ENCODE measurements at places on chromosomes 1 and 21. TPM values are rescaled to one million over a fixed set of nuclear protein-coding genes. Genes with fewer than 3 reads are reported as not detected.

GRCh38 chr1:94037392-94038229 is 83.3 kb downstream of the ABCA4 start:
- no peaks in the 10 kb centered on the region for H3K27me3 ChIP-seq
- H3K4me3 ChIP-seq, result no peak overlapping the region
- H3K27ac ChIP-seq, result no peak overlapping the region

GRCh38 chr1:162565460-162565859 is 3.9 kb downstream of the UAP1 start:
- no peaks in the 10 kb centered on the region for H3K27me3 ChIP-seq
- H3K27ac ChIP-seq, result no peak overlapping the region
- H3K36me3 ChIP-seq, result peaks cover 44% of the 10 kb centered on the region
- no peak overlapping the region for H3K4me3 ChIP-seq

GRCh38 chr1:226629896-226630550 is 81.5 kb downstream of the STUM start:
- H3K4me1 ChIP-seq, result no peaks in the 10 kb centered on the region
- no peak overlapping the region for H3K27ac ChIP-seq
- H3K36me3 ChIP-seq, result no peaks in the 10 kb centered on the region
- DNase-seq, result no peak

The C8A gene
- not detected for total RNA-seq

The TMEM81 gene
- 5.9 TPM for total RNA-seq

DNA sequence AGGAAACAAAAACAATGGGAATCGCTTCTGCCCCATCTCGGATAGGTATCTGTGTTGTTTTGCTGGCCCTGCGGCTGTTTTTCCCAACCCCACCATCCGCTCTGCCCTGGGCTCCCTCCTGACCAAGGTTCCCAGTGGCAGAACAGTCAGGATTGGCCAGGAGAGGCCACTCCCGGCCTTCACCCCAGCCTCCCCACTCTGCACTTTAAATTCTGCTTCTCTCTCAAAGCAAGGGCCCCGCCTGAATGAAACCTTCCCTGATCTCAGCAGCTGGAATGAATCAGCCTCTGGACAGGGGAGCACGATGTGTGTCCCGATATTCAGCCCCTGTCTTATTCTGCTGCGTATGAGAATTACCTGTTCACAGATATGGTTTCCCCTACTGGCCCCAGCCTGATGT is 16.3 kb downstream of the C1orf115 start:
- H3K27ac ChIP-seq, result no peak overlapping the region
- no peaks in the 10 kb centered on the region for H3K4me1 ChIP-seq
- no peaks in the 10 kb centered on the region for H3K36me3 ChIP-seq
- no peak overlapping the region for H3K4me3 ChIP-seq
- no peaks in the 10 kb centered on the region for H3K27me3 ChIP-seq

The ANKRD35 gene
- total RNA-seq, result not detected

The HEYL gene
- total RNA-seq, result 0.77 TPM

DNA sequence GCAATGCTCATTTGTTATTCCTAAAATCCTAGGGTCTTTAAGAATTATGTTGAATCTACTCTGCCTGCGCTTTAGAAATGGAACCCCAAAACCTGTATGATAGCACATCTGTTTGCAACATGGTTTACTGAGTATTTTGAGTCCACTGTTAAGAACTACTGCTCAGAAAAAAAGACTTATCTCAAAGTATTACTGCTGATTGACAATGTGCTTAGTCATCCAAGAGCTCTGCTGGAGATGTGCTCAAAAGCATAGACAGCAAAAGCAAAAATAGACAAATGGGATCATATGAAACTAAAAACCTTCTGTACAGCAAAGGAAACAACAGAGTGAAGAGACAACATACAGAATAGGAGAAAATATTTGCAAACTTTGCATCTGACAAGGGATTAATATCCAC is 107.0 kb downstream of the CTH start:
- no peaks in the 10 kb centered on the region for H3K36me3 ChIP-seq
- no peak for DNase-seq
- H3K27ac ChIP-seq, result no peak overlapping the region
- no peak overlapping the region for H3K4me3 ChIP-seq
- H3K4me1 ChIP-seq, result peaks cover 4% of the 10 kb centered on the region

- no peak overlapping the region for H3K4me3 ChIP-seq
- DNase-seq, result peak; percentile 30
- H3K27ac ChIP-seq, result no peak overlapping the region
- no peaks in the 10 kb centered on the region for H3K36me3 ChIP-seq
- no peaks in the 10 kb centered on the region for H3K27me3 ChIP-seq
Measured at GRCh38 chr1:159089184-159089791, 12.7 kb upstream of the AIM2 start.

DNA sequence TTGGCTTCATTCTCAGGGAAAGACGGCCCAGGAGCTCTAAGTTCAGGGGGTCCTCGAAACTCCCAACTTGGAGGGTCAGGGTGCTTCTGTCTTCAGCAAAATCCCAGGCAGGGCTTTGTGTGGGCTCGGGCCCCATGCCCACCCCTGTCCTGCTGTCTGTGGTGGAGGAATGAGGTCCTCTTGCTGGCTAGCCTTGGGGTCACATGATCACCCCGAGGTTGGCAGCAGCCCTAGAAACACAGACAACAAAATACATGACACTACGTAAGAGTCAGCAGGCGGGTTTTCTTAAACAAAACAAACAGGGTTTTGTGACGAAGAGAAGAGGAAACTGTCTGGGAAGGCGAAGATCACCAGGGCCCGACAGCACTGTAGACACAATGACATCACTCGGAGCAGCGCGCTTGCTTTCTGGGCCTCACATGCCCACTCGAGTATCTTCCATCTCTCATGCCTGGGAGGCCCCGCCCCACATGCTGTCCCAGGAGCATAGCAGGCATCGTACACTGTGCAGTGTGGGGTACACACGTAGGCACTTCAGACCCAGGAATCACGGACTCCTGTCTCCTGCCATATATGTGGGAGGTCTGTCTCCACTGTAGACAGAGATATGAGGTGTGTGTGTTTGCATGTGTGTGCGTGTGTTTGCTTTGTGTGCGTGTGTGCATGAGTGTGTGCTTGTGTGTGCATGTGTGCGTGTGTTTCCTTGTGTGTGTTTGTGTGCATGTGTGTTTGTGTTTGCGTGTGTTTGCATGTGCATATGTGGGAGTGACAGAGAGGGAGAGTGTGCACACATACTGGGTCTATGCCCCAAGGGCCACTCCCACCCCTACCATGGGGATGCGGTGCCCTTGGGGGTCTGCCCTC is 94.7 kb downstream of the SIK1 start:
- H3K27ac ChIP-seq, result no peak overlapping the region
- H3K4me3 ChIP-seq, result no peak overlapping the region
- no peak for DNase-seq
- H3K36me3 ChIP-seq, result no peaks in the 10 kb centered on the region

The GBP1 gene
- 10.1 TPM for total RNA-seq

The ATAD3C gene
- total RNA-seq, result 0.39 TPM

DNA sequence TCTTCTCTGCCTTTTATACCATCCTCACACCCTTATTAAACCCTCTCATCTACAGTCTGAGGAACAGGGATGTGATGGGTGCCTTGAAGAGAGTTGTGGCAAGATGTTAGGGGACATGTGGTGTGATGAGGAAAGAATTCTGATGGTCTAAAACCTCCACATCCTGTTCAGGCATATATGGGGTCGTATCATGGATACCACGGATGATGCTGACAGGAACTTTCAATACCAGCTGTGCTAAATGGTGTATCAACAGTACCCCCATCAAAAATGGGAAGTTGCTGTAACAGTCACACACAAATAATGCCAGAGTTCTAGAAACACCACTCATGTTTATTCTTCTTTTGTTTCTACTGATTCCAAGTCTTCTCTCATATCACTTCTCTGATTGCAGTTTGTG is 12.9 kb downstream of the OR2T6 start:
- H3K27ac ChIP-seq, result no peak overlapping the region
- no peak overlapping the region for H3K4me3 ChIP-seq
- no peaks in the 10 kb centered on the region for H3K27me3 ChIP-seq

GRCh38 chr1:103517380-103518047 is 8.0 kb upstream of the RNPC3 start:
- H3K36me3 ChIP-seq, result no peaks in the 10 kb centered on the region
- no peak overlapping the region for H3K27ac ChIP-seq
- no peak overlapping the region for H3K4me3 ChIP-seq

DNA sequence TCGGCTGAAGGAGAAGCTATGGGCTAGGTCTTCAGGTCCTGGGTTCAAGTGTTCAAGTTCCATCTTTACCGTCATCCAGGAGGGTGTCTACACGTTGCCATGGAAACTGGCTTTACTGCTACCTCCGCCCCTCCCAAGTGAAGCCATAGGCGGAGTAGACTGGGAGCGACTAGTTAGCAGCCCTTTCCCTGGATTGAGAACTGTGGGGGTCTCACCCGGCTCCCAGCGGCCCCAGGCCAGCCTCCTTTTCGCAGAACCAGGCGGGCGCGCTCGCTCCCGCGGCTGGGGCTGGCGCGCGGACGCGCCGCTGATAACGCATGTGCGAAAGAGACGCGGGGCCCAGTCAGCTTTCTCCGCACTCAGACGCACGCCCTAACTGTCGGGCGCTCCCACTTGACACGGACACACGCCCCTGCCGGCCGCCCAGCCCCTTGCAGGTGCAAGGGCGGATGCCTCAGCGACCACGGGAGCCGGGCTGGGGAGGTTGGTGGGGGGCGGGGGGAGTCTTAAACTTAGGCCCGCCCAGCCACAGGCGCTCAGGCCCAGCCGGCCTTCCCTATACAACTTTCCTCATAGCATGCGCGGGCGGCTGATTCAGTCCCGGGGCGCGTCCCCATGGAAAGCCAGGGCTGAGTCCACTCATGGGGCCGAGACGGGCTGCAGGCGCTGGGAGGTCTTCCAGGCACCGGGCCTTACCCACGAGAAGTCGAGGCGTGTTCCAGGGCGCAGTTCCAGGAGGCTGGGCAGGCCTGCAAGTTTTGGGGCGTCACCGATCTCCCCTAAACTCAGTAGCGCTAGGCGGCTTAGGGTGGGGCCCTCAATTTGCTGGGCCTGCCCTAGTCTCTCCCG is 7.4 kb downstream of the EFNA4 start:
- H3K27me3 ChIP-seq, result no peaks in the 10 kb centered on the region
- DNase-seq, result peak; percentile 76

- DNase-seq, result no peak
- no peaks in the 10 kb centered on the region for H3K36me3 ChIP-seq
- no peak overlapping the region for H3K27ac ChIP-seq
- no peaks in the 10 kb centered on the region for H3K27me3 ChIP-seq
Measured at GRCh38 chr1:186456729-186457255, 4.1 kb downstream of the PDC start.

The OR1C1 gene
- not detected for total RNA-seq

- DNase-seq, result no peak
- no peaks in the 10 kb centered on the region for H3K27me3 ChIP-seq
- no peak overlapping the region for H3K4me3 ChIP-seq
- no peaks in the 10 kb centered on the region for H3K36me3 ChIP-seq
- H3K4me1 ChIP-seq, result peaks cover 17% of the 10 kb centered on the region
Measured at GRCh38 chr1:87045761-87046304, 131.4 kb downstream of the HS2ST1 start.

GRCh38 chr1:41712695-41713094 is 206.0 kb downstream of the HIVEP3 start:
- peaks cover 11% of the 10 kb centered on the region for H3K4me1 ChIP-seq
- H3K4me3 ChIP-seq, result no peak overlapping the region
- no peak for DNase-seq
- H3K36me3 ChIP-seq, result no peaks in the 10 kb centered on the region
- H3K27ac ChIP-seq, result no peak overlapping the region
- no peaks in the 10 kb centered on the region for H3K27me3 ChIP-seq

GRCh38 chr1:108554682-108555427 is 5.0 kb upstream of the EEIG2 start:
- no peaks in the 10 kb centered on the region for H3K36me3 ChIP-seq
- H3K27me3 ChIP-seq, result no peaks in the 10 kb centered on the region
- no peak overlapping the region for H3K4me3 ChIP-seq

- peak; percentile 67 for DNase-seq
- no peak overlapping the region for H3K4me3 ChIP-seq
- H3K36me3 ChIP-seq, result no peaks in the 10 kb centered on the region
- H3K27me3 ChIP-seq, result no peaks in the 10 kb centered on the region
- H3K4me1 ChIP-seq, result peaks cover 11% of the 10 kb centered on the region
- H3K27ac ChIP-seq, result no peak overlapping the region
Measured at GRCh38 chr1:100461222-100461621, 76.7 kb upstream of the GPR88 start.

The CYP2J2 gene
- total RNA-seq, result 1.8 TPM

GRCh38 chr1:197664391-197664790 is 110.9 kb downstream of the DENND1B start:
- no peak for DNase-seq
- no peak overlapping the region for H3K27ac ChIP-seq
- no peak overlapping the region for H3K4me3 ChIP-seq
- H3K36me3 ChIP-seq, result no peaks in the 10 kb centered on the region
- no peaks in the 10 kb centered on the region for H3K4me1 ChIP-seq

The LRRIQ3 gene
- 0.33 TPM for total RNA-seq

GRCh38 chr1:198552668-198553416 is 12.4 kb upstream of the ATP6V1G3 start:
- no peaks in the 10 kb centered on the region for H3K4me1 ChIP-seq
- no peak overlapping the region for H3K4me3 ChIP-seq
- DNase-seq, result no peak
- H3K27ac ChIP-seq, result no peak overlapping the region
- H3K36me3 ChIP-seq, result no peaks in the 10 kb centered on the region

The SPATA46 gene
- total RNA-seq, result not detected

The S100A8 gene
- not detected for total RNA-seq

GRCh38 chr1:94283462-94283861 is 46.1 kb upstream of the ARHGAP29 start:
- H3K36me3 ChIP-seq, result no peaks in the 10 kb centered on the region
- no peak overlapping the region for H3K27ac ChIP-seq
- H3K4me3 ChIP-seq, result no peak overlapping the region
- no peak for DNase-seq
- H3K4me1 ChIP-seq, result no peaks in the 10 kb centered on the region
- H3K27me3 ChIP-seq, result no peaks in the 10 kb centered on the region

- no peak for DNase-seq
- H3K36me3 ChIP-seq, result no peaks in the 10 kb centered on the region
- no peaks in the 10 kb centered on the region for H3K27me3 ChIP-seq
- H3K4me3 ChIP-seq, result no peak overlapping the region
Measured at GRCh38 chr1:51564124-51564523, 45.1 kb upstream of the EPS15 start.

The PRELP gene
- not detected for total RNA-seq

- peaks cover 11% of the 10 kb centered on the region for H3K4me1 ChIP-seq
- DNase-seq, result no peak
- no peak overlapping the region for H3K4me3 ChIP-seq
- H3K36me3 ChIP-seq, result no peaks in the 10 kb centered on the region
- H3K27ac ChIP-seq, result no peak overlapping the region
- no peaks in the 10 kb centered on the region for H3K27me3 ChIP-seq
Measured at GRCh38 chr1:227312361-227313025, 5.8 kb downstream of the CDC42BPA start.

The CCDC17 gene
- 2.0 TPM for total RNA-seq

The CFHR5 gene
- total RNA-seq, result not detected

- peak overlapping the region; percentile 68 for H3K27ac ChIP-seq
- peak; percentile 86 for DNase-seq
- no peak overlapping the region for H3K4me3 ChIP-seq
- peaks cover 65% of the 10 kb centered on the region for H3K4me1 ChIP-seq
- H3K36me3 ChIP-seq, result no peaks in the 10 kb centered on the region
- H3K27me3 ChIP-seq, result no peaks in the 10 kb centered on the region
Measured at GRCh38 chr1:98388441-98388840, 273.1 kb upstream of the SNX7 start.
